ENCODE measurements at places on chromosomes 6 and 20.

GRCh38 chr6:90062667-90063066 is 168.4 kb downstream of the GJA10 start:
- DNase-seq = no peak

DNA sequence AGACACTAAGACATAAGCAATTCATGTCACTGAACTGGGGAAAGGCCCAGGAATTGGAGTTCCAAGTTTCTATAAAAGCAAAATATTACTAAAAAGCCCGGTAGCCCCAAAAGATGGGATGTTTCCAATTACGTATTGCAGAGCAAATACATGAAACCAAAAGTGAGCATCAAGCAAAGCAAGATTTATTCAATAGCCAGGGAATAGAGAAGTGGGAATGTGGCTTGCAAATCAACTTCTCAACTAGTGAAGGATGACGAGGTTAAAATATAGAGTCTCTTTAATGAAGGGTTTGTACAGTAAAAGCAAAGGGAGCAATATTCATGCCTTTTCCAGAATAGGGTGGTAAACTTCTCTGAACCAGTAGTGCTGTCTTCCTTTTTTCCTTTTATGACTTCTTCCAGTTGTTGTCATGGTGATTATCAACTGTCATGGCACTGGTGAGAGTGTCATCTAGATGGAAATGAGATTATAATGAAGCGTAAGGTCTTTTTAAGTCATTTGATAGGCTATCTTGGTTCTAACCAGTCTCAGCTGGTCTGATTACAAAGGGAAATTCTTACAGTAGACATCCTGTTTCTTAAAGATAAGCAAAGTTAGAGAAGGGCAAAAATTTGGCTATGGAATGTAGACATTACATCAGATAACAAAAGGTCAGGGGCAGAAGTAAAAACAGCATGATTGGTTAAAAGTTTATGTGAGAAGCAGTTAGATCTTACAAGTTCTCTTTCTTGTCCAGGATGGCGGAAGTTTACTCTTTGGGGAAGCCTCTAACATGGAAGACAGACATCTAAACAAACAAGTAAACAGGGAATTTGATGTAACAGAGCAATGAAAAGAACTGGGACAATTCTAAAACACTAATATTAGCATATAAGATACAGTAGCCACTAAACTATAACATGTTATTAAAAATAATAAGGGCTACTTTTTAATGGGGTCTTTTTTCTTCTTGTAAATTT is 96.9 kb downstream of the TBX18 start:
- no peak for DNase-seq

- DNase-seq = no peak
Observed at GRCh38 chr6:169530752-169531123, 171.1 kb downstream of the WDR27 start.

- DNase-seq = no peak
Observed at GRCh38 chr6:21245488-21245887, 348.1 kb upstream of the SOX4 start.

- peak; percentile 93 for DNase-seq
Observed at GRCh38 chr6:43477235-43478007, at the start of gene TJAP1. TJAP1 (plus strand) TSS chr6:43477570; CDS start chr6:43499002, 21,432 bp downstream.

GRCh38 chr6:148967011-148967520 is 220.2 kb downstream of the UST start:
- DNase-seq = peak; percentile 23

DNA sequence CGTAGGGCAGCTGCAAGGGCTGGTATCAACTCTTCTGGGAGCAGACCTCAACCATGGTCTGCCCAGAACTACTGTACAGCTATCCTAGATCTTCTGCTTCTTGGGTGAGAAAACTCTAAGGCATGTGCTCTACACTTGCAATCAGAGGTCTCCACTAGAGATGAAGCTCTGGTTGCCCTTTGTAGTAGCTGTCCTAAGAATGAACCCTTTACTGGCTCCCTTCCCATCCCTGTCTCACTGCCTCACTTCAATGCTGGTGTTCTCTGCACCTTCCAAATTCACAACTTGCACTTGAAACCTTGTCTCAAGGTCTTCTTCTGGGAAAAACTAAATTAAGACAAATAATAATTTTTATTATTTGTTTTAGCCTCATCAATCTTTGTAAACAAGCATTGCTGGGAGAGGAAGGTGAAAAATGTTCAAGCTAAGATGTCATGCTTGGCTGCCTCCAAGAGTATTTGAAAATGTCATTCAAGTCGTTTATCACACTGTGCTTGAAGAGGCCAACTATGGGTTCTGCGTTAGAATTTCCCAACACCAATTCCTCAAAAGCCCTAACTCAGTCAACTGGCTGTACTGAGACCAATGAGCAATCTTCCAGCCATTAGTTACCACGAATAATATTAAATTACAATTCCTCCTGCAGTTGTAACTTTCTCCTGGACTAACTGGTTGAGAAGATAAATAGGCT is 255.7 kb upstream of the PRND start:
- DNase-seq = no peak

DNA sequence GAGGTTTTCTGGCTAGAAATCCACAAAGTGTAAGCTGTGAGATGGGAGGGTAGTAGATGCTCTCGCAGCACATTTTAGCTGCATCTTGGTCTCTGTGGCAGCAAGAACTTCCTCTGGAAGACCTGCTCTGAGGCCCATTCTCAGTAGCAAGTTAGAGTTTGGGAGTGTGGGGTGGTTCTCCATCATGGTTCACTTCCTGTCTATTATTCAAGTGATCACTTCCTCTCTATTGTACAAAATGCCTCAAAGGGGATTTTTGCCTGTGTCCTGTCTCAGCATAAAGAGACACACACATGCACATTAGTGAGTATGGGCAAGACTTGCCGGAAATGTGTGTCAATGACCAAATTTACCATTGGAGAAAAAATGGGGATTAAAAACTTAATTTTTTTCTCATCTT is 42.5 kb downstream of the LYRM2 start:
- no peak for DNase-seq

DNA sequence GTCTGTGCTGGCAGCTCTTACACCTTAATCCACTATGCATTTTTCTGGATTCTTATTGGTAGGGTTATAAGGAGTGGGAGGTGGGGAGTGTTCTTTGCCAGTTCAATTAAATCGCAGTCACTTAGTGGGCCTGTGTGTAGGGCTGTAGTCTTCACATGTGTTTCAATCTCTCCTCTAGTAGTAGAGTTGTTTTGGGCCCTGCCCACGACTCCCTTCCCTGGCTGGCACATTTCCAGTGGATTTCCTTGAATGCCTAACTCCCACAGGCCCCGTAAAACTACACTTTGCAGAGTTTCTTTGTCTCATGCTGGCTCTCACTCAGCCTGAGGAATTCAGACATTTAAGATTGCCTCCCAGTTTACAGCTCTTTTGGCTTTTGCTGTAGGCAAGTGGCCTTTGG is 414.0 kb upstream of the OPRM1 start:
- DNase-seq = peak; percentile 37

GRCh38 chr6:2746557-2747061 is 4.1 kb downstream of the MYLK4 start:
- DNase-seq = no peak

GRCh38 chr6:26044140-26045064 is 42.8 kb upstream of the HFE start:
- DNase-seq = peak; percentile 51

GRCh38 chr20:37669773-37670236 is 24.0 kb upstream of the CTNNBL1 start:
- DNase-seq = no peak

GRCh38 chr20:12715371-12715770 is 293.4 kb upstream of the SPTLC3 start:
- DNase-seq = no peak

DNA sequence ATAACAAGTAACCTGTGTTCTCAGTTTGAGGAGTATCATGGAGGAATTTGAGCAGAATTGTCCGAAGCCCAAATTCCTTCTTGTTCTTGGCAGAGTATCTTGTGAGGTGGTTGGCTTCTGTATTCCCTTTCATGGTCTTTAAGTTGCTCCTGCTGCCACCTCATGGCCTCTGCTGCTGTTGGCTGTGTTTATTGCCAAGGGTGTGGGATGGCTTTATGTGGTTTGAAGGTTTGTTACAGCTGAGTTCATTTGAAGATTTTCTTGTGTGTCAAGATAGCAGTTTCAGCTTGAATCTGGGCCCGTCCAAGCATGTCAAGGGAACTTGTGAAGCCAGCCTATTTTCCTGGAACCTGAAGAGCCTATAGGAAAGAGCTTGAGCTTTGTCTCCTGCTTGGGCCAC is 20.2 kb upstream of the TTK start:
- DNase-seq = no peak

GRCh38 chr6:358847-359246 is 32.7 kb upstream of the IRF4 start:
- DNase-seq = no peak

- DNase-seq = no peak
Observed at GRCh38 chr6:53411451-53411850, 62.7 kb upstream of the ELOVL5 start.

- DNase-seq = no peak
Observed at GRCh38 chr6:35624341-35625070, 64.2 kb downstream of the FKBP5 start.

- no peak for DNase-seq
Observed at GRCh38 chr20:8457978-8458377, 325.9 kb downstream of the PLCB1 start.

DNA sequence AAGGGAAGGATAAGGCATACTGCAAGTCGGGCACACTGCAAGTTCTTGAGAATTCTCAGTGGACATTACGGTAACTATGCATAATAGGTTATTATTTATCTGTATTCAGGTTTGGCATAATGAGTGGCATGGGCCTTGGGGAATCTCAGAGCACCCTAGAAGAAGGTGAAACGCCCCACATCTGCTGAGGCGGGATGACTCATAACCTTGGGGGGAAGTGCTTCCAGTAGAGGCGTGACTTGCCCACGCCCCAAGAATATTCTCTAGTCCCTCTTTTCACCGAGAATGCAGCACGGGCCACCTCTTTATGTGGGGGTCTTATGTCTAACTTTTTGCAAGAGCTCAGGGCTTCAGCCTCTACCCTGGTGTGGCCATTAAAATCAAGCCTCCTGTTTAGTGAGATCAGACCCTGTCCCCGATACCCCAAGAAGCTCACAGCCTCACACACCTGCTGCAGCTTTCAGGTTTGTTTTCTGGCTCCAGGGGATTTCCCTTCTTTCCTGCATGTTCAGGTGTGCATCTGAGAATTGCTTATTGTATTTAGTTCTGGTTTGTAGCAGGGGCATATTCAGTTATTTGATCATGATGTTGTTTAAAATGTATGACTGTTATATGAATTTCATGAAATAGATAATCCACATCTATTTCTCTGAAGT is 19.1 kb downstream of the ZFP64 start:
- DNase-seq = no peak

DNA sequence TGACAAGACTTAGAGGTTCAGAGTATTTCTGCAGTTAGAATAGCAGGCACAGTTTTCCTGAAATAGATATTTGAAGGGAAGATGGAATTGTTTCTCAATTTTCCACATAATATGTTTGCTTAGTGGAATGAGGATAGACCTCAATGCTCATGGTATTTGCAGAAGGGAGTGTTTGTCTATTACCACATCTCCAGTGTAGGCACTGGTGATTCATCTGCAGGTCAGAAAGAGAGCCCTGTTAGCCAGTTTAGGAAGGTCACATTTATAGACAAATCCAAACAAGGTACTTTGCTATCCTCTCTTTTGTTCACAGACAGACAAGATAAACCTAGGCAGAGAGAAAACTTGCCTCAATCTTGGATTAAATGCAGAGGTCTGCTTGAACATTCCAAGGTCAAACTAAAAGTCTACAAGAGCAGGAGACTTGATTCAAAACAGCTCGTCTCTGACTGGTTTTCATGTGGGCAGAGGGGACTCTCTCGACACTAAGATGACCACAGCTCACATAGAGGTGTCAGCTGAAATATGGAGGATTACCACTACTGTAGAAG is 22.8 kb downstream of the ISM1 start:
- DNase-seq = no peak

GRCh38 chr20:38764567-38765318 is 16.5 kb downstream of the ACTR5 start:
- DNase-seq = no peak

- DNase-seq = no peak
Observed at GRCh38 chr6:150144294-150144868, 1.5 kb downstream of the PPP1R14C start.

DNA sequence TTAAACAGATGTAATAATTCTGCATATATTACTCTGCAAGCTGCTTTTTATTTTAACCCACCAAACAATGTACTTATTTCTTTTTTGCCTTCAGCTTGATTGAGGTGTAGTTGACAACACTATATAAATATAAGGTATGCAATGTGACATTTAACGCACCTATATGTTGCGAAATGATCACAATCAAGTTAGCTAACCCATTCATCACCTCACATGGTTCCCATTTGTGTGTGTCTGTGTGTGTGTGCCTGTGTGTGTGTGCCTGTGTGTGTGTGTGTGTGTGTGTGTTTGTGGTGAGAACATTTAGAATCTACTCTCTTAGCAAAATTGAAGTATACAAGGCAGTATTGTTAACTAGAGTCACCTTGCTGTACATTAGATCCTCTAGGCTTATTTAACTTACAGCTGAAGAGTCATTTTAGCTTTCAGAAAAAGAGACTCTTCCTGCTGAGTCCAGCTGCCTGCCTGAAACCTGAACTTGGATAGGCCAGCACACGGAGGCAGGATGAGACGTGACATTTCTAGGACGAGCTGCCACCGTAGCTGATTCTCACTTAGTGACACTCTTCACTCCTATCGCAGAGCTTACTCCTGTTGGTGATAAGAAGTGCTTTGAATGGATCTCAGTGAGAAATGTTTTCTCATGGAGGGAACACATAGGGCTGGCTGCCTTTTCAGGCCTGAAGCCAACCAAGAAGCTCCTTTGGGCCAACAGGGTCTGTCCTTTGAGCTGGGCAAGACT is 126.5 kb upstream of the RIPOR2 start:
- DNase-seq = no peak

- DNase-seq = no peak
Observed at GRCh38 chr6:52929321-52930164, 20.0 kb upstream of the GSTA3 start.

GRCh38 chr6:166936079-166936787 is 20.1 kb downstream of the RNASET2 start:
- peak; percentile 70 for DNase-seq

GRCh38 chr6:143060354-143060805 is 309 bp upstream of the AIG1 start:
- DNase-seq = peak; percentile 93

All from right cardiac atrium (tissue), 5 donors.